ENCODE measurements at places on chromosomes 1 and 21.

- no peak for DNase-seq
These were observed 15.0 kb upstream of the TGFB2 start for GRCh38 chr1:218330043-218330623.

DNA sequence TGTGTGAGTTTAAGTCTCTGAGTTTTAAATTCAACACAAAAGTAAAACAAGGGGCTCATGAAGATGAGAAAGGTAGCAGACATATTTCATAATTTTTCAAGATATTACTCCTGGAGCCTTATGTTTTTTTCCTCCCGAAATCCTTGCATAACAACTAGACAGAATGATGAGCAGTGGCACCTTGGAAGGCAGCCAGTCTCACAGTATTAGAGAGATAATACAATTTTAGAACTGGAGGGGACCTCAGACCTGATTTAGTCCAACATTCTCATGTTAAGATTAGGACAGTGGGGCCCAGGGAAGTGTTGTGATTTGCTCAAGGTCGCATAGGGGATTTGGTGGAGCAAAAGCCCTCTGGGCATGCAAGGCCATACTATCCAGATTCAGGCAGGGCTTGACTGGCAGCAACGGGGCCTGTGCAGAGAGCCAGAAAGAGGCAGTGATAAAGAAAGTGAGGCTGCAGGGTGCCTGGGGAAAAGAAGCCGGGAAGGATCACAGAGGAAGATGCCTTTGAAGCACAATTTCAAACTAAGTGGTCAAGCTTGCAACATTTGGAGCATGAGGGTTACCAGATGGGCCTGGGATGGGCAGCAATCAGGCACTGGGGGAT is 31.4 kb upstream of the BCL9 start:
- no peak for DNase-seq

DNA sequence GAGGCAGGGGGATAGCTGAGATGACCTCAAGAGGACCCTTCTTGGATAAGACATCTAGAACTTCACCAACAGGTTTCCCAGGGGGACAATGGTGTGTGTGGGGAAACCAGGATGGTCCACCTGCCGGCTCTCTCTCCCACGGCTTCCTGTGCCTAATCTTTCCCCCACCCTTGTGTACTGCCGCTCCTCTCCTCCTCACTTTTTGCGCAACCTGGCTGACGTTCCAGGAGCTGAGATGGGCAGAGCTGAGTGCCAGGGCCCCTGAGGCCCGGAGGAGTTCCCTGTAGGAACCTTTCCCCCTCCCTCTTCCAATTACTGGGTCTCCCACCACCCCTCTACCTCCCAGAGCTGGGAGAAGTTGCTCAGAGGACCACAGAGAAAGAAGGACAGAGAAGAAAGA is 6.9 kb downstream of the SLC26A9 start:
- DNase-seq = no peak

- no peak for DNase-seq
These were observed 35.3 kb upstream of the NGF start for GRCh38 chr1:115373305-115373704.

GRCh38 chr1:59641836-59642235 is 172.9 kb upstream of the HOOK1 start:
- DNase-seq = no peak

Data from stimulated activated naive B cell treated with anti-CD40 and anti-IgM and Interleukin-4, amounts not matched to agents 10 μg/mL and 1 μg/mL and 100 μg/mL, for 72 hours (primary cell).